ENCODE measurements at places on chromosomes 1 and 21. TPM values are rescaled to one million over a fixed set of nuclear protein-coding genes. Genes with fewer than 3 reads are reported as not detected.

The ZNF648 gene
- not detected for total RNA-seq

The IKBKE gene
- 33.8 TPM for total RNA-seq

The SYTL1 gene
- 25.7 TPM for total RNA-seq

The MAN1C1 gene
- total RNA-seq = 5.0 TPM

The PCP4 gene
- total RNA-seq = not detected

The OR2T29 gene
- not detected for total RNA-seq

The PARS2 gene
- total RNA-seq = 6.1 TPM

The C1orf141 gene
- total RNA-seq = not detected

The LCE4A gene
- not detected for total RNA-seq

DNA sequence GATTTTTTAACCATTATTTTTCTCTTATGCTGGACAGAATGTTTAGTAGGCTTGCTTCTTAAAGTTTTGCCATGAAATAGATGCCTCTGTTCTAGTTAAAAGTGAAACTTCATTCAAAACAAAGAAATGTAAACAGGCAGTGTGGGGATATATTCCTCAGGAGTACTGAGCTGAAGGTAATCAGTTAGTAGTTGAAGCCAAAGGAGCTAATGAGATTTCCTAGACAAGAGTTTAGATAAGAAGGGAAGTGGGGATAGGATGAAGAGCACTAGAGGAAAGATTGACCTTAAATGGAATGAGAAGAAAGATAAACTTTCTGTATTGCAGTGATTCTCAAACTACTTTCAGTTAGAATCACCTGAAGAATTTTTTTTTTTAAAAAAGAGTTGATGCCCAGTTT, 23.9 kb downstream of the PRRC2C start:
- DNase-seq = no peak

- peak; percentile 71 for DNase-seq
These were observed 1.8 kb downstream of the RHOC start for GRCh38 chr1:112704934-112705627.

DNA sequence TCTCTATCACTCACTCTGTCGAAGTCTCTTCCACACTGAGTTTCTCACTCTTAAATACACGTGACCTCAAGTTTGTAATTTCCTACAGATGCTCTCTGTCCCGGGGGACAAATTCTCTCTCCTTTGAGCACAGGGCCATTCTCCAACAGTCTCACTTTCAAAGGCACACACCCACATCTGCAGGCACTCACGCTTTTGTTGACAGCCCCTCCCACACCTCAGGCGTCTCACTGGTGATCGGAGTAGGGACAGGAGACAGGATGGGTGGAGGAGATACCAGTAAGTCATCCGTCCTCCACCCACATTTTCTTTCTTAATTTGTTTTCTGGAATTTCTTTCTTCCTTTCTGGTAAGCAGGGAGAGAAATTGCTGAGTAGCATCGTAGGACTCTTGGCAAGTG, 40.6 kb upstream of the GREM2 start:
- DNase-seq = no peak

- DNase-seq = peak; percentile 19
These were observed 36.7 kb downstream of the ERI3 start for GRCh38 chr1:44318097-44319088.

GRCh38 chr1:32743380-32744070, 41.0 kb upstream of the SYNC start:
- DNase-seq = no peak

GRCh38 chr1:53685272-53686051, 53.5 kb downstream of the GLIS1 start:
- DNase-seq = no peak

DNA sequence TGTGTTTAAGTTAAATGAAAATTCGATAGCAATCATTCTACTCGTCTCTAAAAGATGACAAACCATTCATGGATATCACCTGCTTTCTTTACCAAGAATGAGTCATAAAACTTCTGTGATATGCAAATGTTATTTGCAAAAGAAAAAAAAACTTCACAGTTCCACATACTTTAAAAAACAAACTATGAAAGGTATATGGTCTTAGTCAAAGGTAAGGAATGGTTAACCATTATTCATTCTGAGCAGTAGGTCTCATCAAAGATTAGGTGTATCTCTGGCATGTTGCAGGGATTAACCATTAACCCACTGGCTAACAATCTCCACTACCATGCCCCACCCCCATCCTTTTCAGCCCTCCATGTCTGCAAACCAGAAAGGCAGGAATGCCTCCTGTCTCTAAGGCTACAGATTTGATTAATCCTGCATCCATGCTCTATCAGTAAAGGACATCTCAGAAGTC, 44.4 kb downstream of the PTPN14 start:
- no peak for DNase-seq

DNA sequence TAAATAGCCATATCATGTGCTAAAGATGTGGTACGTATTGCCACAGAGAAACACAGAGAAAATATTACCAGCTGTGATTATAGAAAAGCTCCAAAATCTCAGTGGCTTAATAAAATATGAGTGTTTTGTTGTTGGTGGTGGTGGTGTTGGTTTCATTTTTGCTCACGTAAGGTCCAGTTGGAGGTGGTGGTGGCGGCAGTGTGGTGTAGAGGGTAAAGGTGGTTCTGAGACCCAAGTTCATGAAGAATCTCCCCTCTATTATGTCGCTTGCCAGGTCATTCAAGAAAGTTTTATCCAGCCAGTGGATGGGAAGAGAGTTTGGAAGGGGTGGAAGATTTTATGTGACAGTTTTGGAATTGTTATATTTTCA, 217.6 kb upstream of the SAMSN1 start:
- DNase-seq = no peak

GRCh38 chr1:230208619-230209261, 141.7 kb downstream of the GALNT2 start:
- no peak for DNase-seq

DNA sequence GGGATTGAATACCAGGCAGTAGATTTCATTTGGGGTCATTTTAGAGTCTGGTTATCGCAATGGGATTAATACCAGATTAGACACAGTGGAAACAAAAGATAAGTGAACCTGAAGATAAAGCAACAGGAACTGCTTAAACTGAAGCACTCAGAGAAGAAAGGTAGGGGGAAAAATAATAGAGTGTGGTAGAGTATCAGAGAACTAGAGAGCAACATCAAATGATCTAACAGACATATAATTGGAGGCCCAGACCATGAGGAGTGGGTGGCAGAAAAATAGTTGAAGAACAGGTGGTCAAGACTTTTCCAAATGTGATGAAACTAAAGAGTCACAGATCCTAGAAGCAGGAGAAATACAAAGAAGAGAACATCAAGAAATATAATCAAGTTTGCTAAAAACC, 484.3 kb downstream of the CAMTA1 start:
- no peak for DNase-seq

GRCh38 chr1:147824798-147825197, 64.4 kb upstream of the GJA5 start:
- no peak for DNase-seq

DNA sequence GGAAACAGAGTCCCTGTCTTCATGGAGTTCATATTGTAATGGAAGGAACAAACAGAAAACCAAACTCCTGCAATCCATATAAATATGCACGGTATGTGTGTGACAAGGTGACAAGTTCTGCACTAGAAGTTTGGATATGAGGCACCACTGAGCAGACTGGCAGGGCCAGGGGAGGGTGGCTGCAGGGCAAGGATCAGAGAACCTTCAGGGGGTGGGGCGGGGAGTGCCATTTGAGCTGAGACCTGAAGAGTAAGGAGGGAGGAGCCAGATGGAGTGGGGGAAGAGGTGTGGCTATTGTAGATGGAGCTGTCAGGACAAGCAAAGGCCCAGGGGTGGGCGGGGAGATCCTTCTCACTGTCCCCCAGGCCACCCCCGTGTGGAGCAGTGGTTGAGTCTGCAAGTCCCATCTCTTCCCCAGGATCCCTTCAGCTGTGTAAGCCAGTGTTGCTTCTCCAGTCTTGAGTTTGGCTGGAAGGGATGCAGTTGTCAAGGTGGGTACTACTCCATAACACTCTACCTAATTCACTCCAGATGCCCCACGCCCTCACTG, 76.4 kb downstream of the ATP5PO start:
- no peak for DNase-seq

- DNase-seq = no peak
These were observed 17.1 kb downstream of the PDZK1IP1 start for GRCh38 chr1:47172782-47173181.

- DNase-seq = no peak
These were observed 124.5 kb downstream of the ATF6 start for GRCh38 chr1:161890574-161890973.

DNA sequence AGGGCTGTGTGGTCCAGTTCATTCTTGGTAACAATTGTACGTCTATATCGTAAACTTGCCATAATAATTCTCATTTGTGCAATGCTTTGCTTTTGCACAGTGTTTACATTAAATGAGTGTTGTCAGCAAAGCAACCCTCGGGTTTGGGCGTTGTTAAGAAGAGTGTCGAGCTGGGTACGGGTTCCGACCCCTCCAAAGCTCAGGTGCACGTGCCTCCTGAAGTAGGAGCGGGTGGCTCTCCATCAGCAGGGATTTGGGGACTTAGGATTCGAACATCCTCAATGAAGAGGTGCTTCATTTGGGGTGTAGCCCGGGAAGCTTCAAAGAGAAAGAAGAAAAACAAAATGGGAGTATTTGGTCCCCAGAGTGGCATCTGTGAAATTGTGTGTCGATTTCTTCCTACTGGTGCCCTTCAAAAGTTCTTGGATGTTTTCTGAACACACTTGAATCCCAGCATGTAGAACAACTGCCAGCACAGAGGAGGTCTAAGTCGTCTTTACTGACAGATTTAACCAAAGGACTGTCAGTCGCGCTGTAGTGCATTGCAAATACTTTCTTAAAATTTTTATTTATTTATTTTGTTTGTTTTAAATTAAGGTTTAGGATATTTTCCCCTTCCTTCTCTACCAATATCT, 1.1 kb downstream of the TRIM58 start:
- DNase-seq = no peak

DNA sequence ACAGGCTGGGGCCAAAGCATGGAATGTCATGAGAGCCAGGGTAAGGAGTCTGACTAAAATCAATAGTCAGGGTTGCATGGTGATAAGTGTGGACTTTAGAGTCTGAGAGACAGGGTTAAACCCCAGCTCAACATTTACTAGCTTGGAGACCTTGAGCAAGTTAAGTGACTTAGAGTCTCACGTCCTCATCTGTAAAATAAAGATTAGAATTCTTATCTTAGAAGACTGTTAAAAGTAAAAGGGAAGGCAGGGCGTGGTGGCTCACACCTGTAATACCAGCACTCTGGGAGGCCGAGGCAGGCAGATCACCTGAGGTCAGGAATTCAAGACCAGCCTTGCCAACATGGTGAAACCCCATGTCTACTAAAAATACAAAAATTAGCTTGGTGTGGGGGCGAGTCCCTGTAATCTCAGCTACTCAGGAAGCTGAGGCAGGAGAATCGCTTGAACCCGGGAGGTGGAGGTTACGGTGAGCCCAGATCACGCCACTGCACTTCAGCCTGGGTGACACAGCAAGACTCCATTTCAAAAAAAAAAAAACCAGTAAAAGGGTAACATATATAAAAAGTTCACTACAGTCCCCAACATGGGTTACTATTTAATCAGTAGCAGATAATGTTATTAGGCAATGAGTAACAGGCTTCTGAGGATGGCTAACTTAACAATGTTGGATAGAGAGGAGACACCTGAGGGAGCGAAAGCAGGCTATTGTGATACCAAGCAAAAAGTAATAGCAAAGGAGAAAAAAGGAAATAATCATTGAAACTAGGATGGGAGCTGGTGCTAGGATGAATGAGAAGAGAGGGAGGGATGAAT, 20.8 kb downstream of the TMCO1 start:
- DNase-seq = no peak

GRCh38 chr1:87188640-87189039, 140.0 kb upstream of the LMO4 start:
- DNase-seq = no peak

GRCh38 chr21:17612023-17612564, 607 bp downstream of the BTG3 start:
- DNase-seq = peak; percentile 17

DNA sequence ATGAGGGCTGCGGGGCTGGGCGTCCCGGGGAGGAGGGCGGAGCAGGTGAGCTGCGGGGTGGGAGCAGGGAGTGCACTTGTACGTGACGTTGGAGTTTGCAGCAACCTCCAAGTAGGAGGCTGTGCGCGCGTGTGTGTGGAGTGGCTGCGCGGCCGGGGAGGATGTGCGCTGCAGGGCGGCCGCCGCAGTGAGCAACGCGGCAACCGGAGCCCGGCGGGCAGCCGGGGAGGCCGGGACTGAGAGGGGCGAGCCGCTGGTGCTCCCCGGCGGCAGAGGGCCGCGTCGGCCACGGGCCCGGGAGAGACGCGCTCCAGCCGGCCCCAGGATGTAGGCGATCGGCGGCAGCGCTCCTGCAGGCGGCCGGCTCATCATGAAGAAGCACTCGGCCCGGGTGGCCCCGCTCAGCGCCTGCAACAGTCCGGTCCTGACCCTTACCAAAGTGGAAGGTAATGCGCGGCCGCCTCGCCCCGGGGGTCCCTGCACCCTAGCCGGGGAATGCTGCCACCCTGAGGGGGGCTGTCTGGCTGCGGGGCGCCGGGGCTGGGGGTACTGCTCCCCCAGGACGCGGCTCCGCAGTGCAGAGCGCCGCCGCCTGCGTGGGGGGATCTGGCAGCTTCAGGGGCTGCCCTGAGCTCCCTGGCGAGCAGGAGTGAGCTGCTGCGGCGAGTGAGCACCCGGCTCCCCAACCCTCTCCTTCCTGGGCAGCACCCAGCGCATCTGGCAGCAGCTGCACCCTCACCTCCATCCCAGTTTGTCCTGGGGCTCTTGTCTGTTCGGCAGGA, 158.9 kb upstream of the COA6 start:
- DNase-seq = peak; percentile 20

- no peak for DNase-seq
These were observed 2.1 kb upstream of the SLC2A1 start for GRCh38 chr1:42960566-42961311.

GRCh38 chr1:91123773-91124172, 101.9 kb upstream of the ZNF644 start:
- no peak for DNase-seq

DNA sequence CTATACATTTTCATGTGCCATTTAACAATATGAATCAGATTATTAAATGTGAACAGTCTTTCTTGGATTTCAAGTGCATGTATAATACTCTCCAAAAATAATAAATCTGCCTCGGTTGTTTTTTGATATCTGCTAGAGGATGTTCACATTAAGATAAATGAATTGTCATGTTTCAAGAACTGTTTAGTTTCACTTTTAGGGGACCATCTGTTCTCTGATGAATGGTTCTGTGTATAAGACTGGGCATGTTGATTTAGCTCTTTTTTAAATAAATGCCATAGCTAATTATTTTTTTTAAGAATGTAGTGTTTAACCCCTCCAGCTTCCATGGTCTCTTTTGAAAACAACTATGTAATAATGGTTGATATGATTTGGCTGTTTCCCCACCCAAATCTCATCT, 1245.1 kb upstream of the ADGRL4 start:
- DNase-seq = no peak

GRCh38 chr21:35427320-35428000, 378.4 kb upstream of the RUNX1 start:
- DNase-seq = no peak

GRCh38 chr1:110347182-110347893, 8.2 kb downstream of the RBM15 start:
- DNase-seq = no peak

DNA sequence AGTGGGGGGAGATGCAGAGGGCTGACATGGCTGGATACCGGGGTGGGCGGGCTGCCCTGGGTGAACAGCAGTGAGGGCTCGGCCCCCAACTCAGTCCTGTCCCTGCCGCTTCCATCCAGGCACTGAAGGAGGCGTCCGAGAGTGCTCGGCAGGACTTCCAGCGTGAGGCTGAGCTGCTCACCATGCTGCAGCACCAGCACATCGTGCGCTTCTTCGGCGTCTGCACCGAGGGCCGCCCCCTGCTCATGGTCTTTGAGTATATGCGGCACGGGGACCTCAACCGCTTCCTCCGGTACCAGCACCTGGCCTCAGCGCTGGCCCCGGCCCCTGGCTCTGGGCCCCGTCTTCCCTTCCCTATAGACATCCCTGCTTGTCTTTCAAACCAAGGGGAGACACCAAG, 15.6 kb downstream of the NTRK1 start:
- no peak for DNase-seq

Measured in activated T-helper 2 cell treated with anti-CD3 and anti-CD28 coated beads, Interferon-gamma antibody, Interleukin-2, Interleukin-4, amounts not matched to agents 10 μg/mL and 5 μg/mL and 100 μg/mL, durations not matched to agents 14 hours and 24 hours and 36 hours (primary cell).